ENCODE measurements at places on chromosomes 5 and 9. TPM values are rescaled to one million over a fixed set of nuclear protein-coding genes. Genes with fewer than 3 reads are reported as not detected.
A peak's percentile ranks its signal among the peaks of the same experiment; 100 is the strongest.

GRCh38 chr5:177183766-177184360 lies 50.3 kb downstream of the NSD1 start:
- no peak for DNase-seq

DNA sequence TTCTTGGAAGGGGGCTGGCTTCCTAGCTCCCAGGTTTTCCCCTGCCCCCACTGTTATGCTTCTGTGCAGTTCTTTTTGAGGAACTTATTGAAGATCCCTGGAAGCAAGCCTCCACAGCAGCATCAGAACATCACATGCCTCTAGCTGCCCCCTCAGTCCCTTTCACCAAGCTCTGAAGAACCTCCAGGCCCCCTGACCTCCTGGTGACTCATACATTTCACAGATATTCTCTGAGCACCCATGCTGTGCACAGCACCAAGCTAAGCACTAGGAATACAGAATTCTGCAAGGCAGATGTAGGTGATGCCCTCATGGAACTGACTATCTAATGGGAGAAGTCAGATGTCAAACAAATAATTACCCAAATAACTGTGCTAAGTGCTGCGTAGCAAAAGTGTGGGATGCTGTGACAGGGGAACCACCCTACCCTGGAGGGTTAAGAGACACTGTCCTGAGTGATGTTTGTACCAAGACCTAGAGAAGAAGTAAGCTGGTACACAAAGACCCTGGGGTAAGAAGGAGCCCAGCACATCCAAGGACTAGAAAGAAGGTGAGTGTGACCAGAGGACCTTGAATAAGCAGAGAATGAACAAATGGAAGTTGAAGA lies 213.7 kb upstream of the NR4A3 start:
- DNase-seq: no peak

GRCh38 chr5:41109186-41109585 lies 38.0 kb upstream of the MROH2B start:
- DNase-seq: no peak

GRCh38 chr9:71910650-71911060 lies 338 bp downstream of the ABHD17B start:
- DNase-seq: no peak

DNA sequence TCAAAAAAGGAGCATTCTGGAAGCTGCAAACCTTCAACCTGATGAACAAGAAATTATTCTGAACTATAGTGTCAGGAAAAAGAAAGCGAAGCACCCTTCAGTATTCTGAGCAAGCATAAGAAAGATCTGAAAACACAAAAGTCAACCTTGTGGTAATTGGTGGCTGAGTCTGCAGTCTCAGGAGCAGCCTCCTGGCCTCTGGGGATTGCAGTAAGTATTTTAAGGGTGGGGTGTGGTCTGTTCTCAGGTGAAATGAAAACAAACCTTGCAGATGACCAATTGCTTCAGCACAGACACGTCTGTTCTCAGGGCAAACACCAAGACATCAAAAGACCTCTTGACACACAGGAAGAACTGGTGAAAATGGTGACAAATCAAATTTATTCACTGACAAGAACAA lies 147.8 kb upstream of the RAPGEF1 start:
- no peak for DNase-seq

DNA sequence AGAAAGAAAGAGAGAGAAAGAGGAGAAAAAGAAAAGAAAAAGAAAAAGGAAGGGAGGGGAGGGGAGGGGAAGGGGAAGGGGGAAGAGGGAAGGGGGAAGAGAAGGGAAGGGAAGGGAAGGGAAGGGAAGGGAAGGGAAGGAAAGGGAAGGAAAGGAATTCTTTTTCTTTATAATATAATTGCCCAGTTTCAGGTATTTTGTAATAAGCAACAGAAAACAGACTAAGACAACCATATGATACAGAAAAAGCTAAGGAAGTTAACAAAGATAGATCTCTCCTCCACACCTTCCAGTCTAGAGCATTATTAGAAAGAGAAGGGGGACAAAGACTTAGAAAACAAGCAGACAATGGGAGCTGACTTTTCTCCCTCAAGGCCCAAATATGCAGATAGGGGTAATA lies 31.0 kb downstream of the MEIKIN start:
- DNase-seq: no peak

DNA sequence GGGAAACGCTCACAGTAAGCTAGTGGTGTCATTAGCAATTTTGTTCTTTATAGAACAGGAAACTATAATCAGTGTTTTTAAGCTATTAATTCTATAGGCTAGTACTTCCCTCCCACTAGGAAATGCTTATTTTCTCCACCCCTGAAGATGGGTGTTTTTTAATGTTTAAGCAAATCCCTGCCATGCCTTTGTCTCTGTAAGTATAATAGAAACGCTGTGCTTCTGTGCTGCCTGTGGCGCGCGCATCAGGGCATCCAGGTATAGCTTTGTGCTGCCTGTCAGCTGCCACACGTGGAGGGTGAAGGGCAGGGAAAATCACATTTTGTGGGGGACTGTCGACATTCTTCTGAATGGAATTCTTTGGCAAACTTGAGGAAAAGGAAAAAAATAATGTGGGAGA lies 217.5 kb downstream of the RAB3C start:
- DNase-seq: no peak

- DNase-seq: no peak
These were observed 159.8 kb upstream of the KLF9 start for GRCh38 chr9:70574151-70574837.

GRCh38 chr5:94916619-94917018 lies 298.1 kb downstream of the SLF1 start:
- no peak for DNase-seq

DNA sequence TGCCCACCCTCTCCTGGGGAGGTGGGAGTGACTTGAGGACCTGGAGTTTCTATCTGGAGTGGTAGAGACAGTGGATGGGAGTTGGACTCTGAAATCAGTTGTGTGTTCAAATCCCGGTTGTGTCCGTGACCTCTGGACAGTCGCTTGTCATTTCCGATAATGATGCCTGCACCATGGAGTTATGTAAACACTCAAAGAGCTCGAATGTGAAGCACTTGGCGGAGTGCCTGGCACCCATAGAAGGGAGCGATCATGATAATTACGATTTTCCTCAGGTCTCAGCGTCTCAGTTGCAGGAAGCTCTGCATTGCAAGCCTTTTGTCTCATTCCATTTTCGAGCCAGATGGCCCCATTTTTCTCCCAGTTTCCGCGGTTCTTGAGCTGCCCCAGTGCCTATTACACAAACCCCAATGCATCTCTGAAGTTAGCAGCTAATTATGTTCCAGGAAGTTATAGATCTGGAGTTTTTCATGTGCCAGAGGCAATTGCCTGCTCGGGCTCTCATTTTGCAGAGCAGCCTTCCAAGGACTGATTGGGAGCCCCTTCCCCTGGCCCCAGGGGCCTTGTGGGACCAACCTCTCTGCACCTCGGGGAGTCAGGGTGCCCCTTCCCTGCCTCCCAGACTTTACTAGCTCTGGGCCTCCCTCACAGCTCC lies 175.5 kb upstream of the MVB12B start:
- DNase-seq: no peak

DNA sequence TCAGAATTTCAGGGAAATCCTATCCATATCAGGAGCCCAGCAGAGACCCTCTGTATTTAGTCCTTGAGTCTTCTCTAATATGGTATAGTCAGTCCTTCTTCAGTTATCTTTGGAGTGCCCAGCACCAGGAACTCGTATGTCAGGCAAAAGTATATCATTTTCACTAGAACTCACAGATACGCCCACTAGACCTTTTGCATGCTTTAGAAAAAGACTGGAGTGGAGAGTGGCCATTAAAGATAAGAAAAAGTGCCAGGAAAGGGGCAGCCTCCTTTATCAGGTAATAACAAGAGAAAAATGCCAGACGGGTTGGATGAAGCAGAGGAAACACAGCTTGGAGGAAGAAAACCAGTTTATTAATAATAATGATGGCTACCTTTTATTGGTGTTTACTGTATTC lies 63.5 kb downstream of the GPR21 start:
- DNase-seq: no peak

- DNase-seq: no peak
These were observed 313.2 kb downstream of the MLLT3 start for GRCh38 chr9:20309124-20309523.

GRCh38 chr9:109167716-109168115 lies 667 bp upstream of the FRRS1L start:
- DNase-seq: no peak

- DNase-seq: peak; percentile 81
These were observed 10.5 kb upstream of the NDST1 start for GRCh38 chr5:150497274-150497988.

DNA sequence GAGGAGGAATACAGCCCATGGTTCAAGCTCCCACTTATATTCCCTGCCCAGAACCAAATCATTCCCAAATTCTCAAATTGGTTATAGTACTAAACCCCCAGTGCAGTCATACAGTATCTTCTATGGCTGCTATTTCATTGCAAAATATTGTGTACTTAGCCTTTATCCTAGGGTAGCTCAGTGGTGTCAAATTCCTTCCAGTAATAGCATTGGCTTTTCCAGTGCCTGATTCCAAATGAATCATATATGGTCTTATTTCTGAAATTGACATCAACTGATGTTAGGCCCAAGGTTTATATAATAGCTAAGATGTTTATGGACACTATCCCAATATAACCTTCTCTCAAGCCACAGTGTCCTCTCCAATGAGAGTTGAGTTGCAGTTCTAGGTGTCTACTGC lies 256.7 kb downstream of the NDUFS4 start:
- DNase-seq: no peak

- DNase-seq: no peak
These were observed 195.1 kb downstream of the CDK5RAP2 start for GRCh38 chr9:120384925-120385272.

- no peak for DNase-seq
These were observed 123.9 kb upstream of the IER5L start for GRCh38 chr9:129301941-129302340.

GRCh38 chr5:134577796-134578577 lies 52.5 kb downstream of the JADE2 start:
- peak; percentile 78 for DNase-seq

- DNase-seq: no peak
These were observed 52.8 kb upstream of the ENTREP1 start for GRCh38 chr9:69272212-69272611.

GRCh38 chr5:3385991-3386519 lies 209.6 kb upstream of the IRX1 start:
- no peak for DNase-seq

DNA sequence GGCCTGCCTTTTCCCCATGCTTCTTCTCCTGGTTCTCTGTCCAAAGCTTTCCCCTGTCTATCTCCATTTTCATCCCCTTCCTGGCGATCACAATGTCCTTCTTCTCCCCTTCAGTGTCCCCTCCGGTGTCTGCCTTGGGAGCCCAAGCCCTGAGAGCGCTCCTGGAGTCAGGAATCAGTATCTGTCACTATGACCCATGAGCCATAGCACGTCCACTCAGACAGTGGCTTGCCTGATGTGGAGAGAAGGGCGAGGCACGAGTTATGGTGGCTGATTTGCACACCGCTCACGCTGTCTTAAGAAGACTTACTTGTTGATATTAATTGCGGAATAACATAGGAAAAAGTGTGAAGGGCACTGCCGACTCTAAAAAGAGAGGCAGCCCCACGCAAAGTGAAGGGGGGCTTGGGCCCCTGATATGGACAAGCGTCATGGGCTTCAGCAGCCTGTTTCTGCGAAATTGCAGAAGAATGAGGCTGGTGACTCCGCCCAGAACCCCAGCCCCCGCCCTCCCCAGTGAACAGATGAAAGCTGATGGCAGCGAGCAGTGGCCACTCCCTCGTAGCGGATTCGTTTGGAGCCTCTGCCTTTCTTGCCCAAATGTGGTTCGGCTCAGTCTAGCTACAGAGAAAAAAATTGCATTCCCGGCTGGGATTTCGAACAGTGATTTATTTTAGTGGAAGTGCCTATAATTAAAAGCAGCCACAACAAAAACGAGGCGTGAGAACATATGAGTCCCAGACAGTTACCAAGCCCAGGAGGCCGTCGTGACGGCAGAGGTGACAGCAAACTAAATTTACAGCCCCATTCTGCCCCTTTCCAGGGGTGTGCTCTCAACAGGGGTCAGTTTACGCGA lies 149.8 kb downstream of the ICE1 start:
- peak; percentile 77 for DNase-seq

- DNase-seq: no peak
These were observed 171.9 kb downstream of the ENTREP1 start for GRCh38 chr9:69496846-69497450.

DNA sequence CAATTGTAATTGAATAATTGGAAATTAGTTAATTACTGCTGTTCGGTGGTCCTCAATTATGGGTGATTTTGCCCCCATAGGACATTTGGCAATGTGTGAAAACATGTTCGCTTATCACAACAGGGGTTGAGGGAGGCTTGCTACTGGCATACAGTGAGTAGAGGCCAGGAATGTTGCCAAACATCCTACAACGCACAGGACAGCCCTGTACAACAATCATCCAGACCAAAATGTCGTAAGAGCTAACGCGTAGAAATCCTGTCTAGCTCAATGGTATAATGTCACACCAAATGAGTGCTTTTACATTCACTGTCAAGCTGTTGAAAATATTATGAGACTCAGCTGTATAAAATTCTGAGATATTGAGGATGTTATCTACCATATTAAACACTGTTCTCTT lies 464.4 kb upstream of the TUSC1 start:
- DNase-seq: no peak

- DNase-seq: no peak
These were observed 27.3 kb upstream of the ZSWIM6 start for GRCh38 chr5:61304590-61305381.

- no peak for DNase-seq
These were observed 332.3 kb upstream of the ADAMTSL1 start for GRCh38 chr9:18141681-18142080.

DNA sequence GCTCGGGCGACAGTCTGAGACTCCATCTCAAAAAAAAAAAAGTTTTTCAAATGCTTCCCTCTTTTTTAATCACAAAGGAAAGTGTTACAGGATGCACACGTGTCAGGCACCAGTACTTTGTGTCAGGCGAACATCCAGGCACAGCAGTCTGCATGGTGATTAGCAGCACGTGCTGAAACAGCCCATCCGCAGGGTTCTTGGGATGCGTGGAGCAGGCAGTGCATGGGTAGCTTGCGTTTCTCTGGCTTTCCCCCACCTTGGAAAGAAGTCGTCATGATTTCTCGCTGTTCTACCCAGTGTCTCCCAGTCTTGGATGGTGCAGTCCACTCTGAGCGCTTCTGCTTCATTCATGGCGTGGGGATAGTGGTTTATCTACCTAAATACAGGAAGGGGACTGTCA lies 35.4 kb downstream of the GPR107 start:
- no peak for DNase-seq

- no peak for DNase-seq
These were observed 88.4 kb downstream of the CDH12 start for GRCh38 chr5:22764736-22765135.

The ITK gene
- 0.33 TPM for polyA plus RNA-seq

The ECM2 gene
- polyA plus RNA-seq: 14.1 TPM

The ARHGEF37 gene
- 4.6 TPM for polyA plus RNA-seq

The TBCA gene
- polyA plus RNA-seq: 252 TPM

The LEAP2 gene
- polyA plus RNA-seq: 8.0 TPM

The CMYA5 gene
- polyA plus RNA-seq: 23.3 TPM

The GMCL2 gene
- polyA plus RNA-seq: not detected

The NR6A1 gene
- polyA plus RNA-seq: 1.6 TPM

The FUT7 gene
- 0.18 TPM for polyA plus RNA-seq

The GABRA6 gene
- polyA plus RNA-seq: 0.10 TPM

The DMRTA1 gene
- 1.7 TPM for polyA plus RNA-seq

The MARCHF3 gene
- polyA plus RNA-seq: 8.8 TPM

The ZFYVE16 gene
- 75.1 TPM for polyA plus RNA-seq

The PCDHA13 gene
- polyA plus RNA-seq: not detected

The HK3 gene
- polyA plus RNA-seq: 0.37 TPM

The SIGMAR1 gene
- 56.3 TPM for polyA plus RNA-seq
